ENCODE measurements at places on chromosomes 5 and 9.

GRCh38 chr5:121105921-121106320, 641.8 kb downstream of the PRR16 start:
- DNase-seq, result no peak

DNA sequence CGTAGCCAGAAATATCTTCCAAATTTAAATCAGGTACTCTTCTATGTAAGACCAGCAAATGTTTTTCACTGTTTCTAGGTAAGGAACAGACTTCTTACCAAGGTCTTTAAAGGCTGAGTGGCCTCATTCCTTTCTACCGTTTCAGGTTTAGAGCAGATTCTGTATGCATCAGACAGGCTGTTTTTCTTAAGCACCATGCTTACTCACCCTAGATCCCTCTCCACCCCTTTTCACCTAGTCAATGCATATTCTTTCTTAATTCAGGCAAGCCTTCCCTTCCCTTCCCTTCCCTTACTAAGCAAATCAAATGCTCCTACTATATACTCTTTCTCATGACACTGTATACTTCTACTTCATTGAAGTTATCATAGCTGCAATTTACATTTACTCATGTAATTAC, 70.7 kb downstream of the RFX3 start:
- DNase-seq, result no peak

GRCh38 chr5:400282-401145, 42.5 kb upstream of the EXOC3 start:
- no peak for DNase-seq

DNA sequence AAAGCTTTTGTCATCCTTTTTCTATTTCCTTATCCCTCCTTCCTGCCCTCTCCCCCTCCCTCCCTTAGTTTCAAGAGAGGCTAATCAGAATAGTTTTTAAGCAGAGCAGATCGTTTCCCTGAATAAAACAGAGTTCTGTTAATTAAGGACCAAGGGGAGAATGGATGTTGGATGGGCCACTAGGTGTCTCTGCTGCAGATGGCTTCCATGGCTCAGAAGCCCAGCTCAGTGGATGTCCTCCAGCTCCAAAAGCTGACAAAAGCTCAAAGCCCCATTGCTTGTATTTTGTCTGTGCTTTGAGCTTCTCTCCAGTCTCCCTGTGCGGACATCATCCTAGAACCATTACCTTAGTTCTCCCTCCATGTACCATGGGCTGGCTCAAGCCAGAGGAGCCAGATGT, 21.0 kb upstream of the NPR3 start:
- DNase-seq, result no peak

GRCh38 chr5:151670953-151671636, 15.6 kb downstream of the SPARC start:
- DNase-seq, result no peak

GRCh38 chr9:114558027-114558675, 29.4 kb upstream of the ATP6V1G1 start:
- DNase-seq, result no peak

GRCh38 chr5:124057724-124058231, 545.8 kb downstream of the CSNK1G3 start:
- no peak for DNase-seq

- DNase-seq, result no peak
Observed at GRCh38 chr5:168941901-168942300, 359.0 kb downstream of the SLIT3 start.

DNA sequence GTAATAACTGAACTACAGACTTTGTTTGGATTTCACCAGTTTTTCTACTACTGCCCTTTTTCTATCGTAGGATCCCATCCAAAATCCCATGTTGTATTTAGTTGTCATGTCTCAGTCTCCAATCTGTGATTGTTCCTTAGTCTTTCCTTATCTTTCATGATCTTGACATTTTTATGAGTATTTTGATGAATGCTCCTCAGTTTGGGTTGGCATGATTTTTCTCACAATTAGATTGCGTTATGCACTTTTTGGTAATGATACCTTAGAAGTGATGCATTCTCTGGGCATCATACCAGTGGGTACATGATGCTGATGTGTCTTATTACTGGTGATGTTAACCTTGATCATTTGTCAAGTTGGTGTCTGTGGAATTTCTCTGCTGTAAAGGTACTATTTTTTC, 5.7 kb downstream of the SLC22A4 start:
- no peak for DNase-seq

DNA sequence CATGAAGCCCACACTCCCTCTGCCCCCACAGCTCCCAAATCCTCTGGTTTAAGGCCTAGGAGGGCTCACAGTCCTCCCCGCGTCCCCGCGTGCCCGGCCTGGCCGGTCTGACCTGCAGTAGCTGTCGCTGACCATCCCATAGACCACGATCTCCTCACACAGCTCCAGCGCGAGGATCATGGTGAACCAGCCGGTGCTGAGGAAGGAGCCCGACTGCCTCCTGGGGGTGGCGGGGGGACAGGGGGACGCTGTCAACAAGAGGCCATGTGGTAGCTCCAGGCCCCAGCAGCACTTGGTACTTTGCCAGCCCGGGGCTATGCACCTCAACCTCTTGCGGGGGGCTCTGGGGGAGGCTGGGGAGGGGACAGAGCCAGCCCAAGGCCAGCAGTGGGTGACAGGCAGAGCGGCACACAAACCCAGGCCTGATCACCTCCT, 7.0 kb downstream of the ST6GALNAC4 start:
- no peak for DNase-seq

DNA sequence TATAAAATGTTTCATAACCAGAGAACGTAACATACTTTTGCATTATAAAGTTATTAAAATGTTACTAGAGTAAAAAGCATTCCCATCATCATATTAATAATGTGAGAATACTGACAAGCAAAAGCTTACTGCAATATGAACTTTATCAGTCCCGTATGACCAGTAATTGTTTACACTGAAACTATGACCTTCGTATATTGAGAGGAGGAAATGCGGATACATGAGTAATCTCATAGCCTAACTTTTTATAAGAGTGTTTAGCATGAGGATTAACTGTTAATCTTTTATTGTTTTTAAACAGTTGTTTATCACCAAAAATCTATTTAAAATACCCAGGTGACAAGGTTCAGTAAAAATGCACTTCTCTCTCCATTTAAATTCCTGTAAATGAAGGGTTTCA, 272.4 kb downstream of the SLF1 start:
- no peak for DNase-seq

- DNase-seq, result no peak
Observed at GRCh38 chr9:134323741-134324358, 2.4 kb upstream of the RXRA start.

GRCh38 chr5:140295414-140295813, 7.5 kb downstream of the PFDN1 start:
- DNase-seq, result peak; percentile 12

DNA sequence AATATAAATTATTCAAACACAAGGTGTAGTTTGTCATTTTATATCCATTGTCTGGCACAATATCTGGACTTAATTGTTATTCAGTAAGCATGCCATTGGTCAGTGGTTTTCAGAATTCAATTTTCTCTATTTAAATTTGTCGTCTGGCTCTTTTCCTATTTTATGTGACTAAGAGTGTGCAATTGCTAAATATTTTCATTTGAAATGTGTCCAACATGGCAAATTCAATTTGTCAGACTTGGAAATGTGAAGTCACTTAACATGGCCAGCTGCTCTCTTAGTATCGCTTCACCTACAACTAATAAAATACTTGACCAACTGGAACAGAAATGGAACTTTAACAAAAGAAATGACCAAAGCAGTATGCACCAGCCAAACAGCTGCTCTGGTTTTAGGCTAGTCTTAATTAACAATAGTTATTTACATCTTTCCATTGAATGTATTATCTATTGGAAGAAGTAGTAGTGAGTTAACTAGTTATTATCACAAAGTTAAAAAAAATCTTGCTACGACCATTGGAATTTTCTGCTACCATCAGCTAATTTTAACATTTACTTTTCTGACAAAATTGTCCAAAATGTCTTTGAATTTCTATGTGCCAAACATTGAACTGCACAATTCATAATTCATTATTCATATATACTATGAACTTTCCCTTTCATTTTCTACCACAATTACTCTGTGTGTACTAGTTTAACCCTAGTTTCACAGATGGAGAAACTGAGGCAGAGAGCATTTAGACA, 720.7 kb upstream of the FAM174A start:
- no peak for DNase-seq

GRCh38 chr5:176490301-176490700, 42.1 kb downstream of the FAF2 start:
- no peak for DNase-seq

GRCh38 chr5:143887903-143888665, 76.1 kb downstream of the HMHB1 start:
- no peak for DNase-seq

DNA sequence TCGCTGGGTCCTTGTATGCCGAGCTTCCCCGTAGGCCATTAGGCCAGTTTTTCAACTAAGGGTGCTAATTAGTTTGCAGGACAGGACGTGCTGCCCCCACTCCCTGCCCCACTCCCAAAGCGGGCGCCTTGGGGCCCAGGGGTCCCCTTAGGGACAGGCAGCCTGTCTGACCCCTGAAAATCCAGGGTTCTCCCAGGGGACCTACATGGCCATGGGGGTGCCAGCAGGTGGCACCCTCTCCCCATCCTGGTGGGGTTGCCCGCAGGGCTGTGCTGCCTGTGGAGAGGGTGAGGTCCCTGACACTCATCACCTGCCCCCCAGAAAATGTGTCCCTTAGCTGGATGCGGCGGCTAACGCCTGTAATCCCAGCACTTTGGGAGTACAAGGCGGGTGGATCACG, 8.5 kb upstream of the CCDC187 start:
- peak; percentile 24 for DNase-seq

DNA sequence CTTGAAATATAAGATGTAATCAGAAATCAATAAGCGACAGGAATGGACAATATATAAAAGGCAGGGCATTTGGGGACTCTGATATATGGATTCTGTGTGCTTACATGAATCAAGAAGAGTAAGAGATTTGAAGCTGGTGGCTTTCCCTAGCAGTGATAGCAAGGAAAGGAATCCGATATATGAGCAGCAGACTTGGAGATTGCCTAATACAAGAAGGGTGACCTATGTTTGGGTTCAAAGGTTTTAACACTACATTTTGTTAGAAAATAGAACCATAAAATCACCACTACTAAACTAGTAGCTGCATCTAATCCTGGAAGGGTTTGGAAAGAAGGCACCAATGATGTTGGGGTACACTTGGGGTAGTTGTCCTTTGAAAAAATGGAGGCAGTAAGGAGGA, 2.4 kb upstream of the OR1L3 start:
- no peak for DNase-seq

- DNase-seq, result no peak
Observed at GRCh38 chr5:9239071-9239470, 306.8 kb downstream of the SEMA5A start.

- DNase-seq, result no peak
Observed at GRCh38 chr9:76355886-76356285, 38.3 kb downstream of the RFK start.

- DNase-seq, result no peak
Observed at GRCh38 chr9:19998823-19999455, 210.1 kb upstream of the SLC24A2 start.

GRCh38 chr5:14243766-14244165, 100.6 kb downstream of the TRIO start:
- no peak for DNase-seq

- no peak for DNase-seq
Observed at GRCh38 chr5:140329739-140330481, 16.5 kb downstream of the HBEGF start.

GRCh38 chr5:75574791-75575190, 36.5 kb upstream of the ANKDD1B start:
- no peak for DNase-seq

- DNase-seq, result no peak
Observed at GRCh38 chr9:135718616-135719015, 16.6 kb downstream of the KCNT1 start.

GRCh38 chr5:93126634-93127033, 454.4 kb downstream of the NR2F1-AS1 start:
- no peak for DNase-seq

GRCh38 chr9:96567203-96567700, 52.4 kb downstream of the CDC14B start:
- DNase-seq, result peak; percentile 2

DNA sequence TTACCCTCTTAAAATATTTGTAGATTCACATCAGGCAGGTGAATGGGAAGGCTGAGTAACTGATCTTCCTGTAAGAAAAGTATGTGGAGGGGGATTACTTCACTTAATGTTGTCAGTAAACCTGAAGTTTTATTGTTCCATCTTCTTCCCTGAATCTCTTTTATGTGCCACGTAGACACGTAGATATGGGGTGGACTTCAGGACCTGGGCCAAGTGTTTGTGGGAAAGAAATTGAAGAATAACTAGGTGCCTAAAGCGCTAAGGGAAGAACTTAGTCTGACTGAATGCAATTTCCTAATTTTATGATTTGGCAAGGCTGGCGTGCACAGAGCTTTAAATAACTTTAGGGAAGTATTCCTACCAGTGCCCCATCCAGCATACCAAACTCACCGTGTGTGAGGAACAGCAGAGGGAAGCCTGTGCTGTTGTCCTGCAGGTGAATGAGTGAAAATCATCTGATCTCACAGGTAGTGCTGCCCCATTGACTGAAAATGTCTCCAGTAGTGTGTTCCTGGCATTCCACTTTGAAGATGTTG, 323.4 kb downstream of the KDM4C start:
- no peak for DNase-seq

GRCh38 chr9:118929287-118929686, 439.9 kb downstream of the BRINP1 start:
- DNase-seq, result no peak

- DNase-seq, result no peak
Observed at GRCh38 chr9:36963346-36963745, 70.7 kb downstream of the PAX5 start.

GRCh38 chr5:6302075-6302474, 76.3 kb downstream of the MED10 start:
- DNase-seq, result no peak

GRCh38 chr5:147578228-147579024, 68.6 kb upstream of the DPYSL3 start:
- DNase-seq, result no peak

GRCh38 chr5:59588922-59589321, 304.6 kb downstream of the PDE4D start:
- DNase-seq, result no peak
